Stimulated activated CD4-positive, alpha-beta T cell treated with anti-CD3 and anti-CD28 coated beads, TNF-alpha, amount 100 ng/mL, for 4 hours (primary cell): ENCODE measurements at places on chromosomes 12 and 14.

DNA sequence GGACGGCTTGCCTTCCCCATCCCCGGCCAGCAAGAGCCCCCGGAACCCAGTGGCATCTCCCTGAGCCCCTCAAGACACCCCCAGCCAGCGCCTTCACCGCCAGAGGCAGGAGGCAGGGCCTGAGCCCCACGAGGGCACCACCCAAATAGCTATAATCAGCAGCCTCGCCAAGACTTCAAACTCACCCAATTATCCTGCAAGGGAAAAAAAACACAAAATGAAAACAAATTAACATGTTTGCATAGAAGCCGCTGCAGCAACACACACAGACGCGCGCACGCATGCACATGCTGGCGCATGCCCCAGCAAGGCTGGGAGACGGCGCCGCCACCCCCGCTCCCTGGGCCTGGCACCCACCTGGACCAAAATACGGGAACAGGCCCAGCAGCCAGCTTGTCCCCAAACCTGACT is 15.8 kb downstream of the FAM222A start:
- no peak for DNase-seq

- DNase-seq = no peak
These were observed 792.0 kb downstream of the MED13L start for GRCh38 chr12:115485503-115485902.

DNA sequence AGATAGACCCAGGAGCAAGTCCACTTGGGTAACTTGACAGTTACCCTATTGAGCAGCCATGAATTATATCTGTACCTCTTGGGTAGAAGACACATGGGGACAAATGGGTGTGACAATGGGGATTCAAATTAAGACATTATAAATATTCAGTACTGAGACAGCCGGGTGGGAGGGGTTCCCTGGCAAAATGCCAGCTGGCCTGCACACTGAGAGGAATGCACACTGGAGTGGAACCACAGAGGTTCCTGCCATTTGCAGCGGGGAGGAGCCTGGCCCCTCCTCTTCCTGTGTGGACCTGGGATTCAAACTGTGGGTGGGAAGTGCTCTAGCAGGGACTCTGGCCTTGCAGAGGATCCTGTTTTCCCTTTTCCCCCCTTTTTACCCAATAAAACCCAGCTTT is 118.7 kb upstream of the CDKN3 start:
- no peak for DNase-seq

GRCh38 chr14:58501214-58501816 is 73.8 kb downstream of the KIAA0586 start:
- no peak for DNase-seq

- DNase-seq = no peak
These were observed 146.5 kb downstream of the SAMD4A start for GRCh38 chr14:54713379-54713778.

- peak; percentile 61 for DNase-seq
These were observed at the start of gene GALNT6 for GRCh38 chr12:51391283-51392123. Gene GALNT6 (minus strand): TSS chr12:51391406. CDS start chr12:51379781, 11,625 bp downstream.

GRCh38 chr12:28308891-28309290 is 118.6 kb downstream of the CCDC91 start:
- no peak for DNase-seq

DNA sequence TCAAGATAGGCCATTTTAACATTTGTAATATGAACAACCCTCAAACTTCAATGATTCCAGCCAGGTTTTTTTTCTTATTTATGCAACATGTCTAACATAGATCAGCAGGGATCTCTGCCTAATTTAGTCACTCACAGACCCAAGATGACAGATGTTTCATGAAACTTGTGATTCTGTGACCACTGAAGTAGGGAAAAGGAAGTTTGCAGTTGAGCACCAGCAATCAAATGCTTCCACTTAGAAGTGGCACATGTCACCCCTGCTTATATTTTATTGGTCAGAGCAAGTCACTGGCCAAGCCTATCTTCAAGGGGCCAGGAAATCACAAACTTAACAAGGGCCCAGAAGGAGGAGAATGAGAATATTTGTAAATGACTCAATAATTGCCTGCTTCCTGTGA is 150.6 kb downstream of the BCAT1 start:
- DNase-seq = no peak

- no peak for DNase-seq
These were observed 3.5 kb downstream of the KICS2 start for GRCh38 chr12:64218597-64218996.

DNA sequence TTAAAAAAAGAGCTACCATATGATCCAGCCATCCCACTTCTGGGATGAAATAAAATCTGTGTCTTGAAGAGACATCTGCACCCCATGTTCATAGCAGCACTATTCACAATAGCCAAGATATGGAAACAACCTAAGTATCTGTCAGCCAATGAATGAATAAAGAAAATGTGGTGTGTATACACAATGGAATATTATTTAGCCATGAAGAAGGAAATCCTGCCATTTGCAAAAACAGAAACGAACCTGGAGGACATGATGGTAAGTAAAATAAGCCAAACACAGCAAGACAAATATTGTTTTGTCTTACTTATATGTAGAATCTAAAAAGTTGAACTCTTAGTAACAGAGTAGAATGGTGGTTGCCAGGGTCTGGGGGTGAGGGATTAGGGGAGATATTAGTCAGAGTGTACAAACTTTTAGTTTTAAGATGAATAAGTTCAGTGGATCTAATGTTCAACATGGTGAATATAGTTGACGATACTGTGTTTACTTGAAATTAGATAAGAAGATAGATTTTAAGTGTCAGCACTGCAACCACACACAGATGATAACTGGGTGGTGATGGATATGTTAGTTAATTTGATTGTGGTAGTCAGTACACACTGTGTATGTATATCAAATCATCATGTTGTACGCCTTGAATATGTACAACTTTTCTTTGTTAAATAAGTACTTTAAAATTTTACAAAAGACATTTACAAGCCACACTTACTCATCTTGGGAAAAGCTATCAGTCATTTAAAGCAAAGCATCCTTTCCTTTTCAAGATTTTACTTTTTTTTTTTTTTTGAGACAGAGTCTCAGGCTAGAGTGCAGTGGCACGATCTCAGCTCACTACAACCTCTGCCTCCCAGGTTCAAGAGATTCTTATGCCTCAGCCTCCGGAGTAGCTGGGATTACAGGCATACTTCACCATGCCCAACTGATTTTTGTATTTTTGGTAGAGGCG is 89.9 kb downstream of the BICD1 start:
- no peak for DNase-seq

- no peak for DNase-seq
These were observed 78.4 kb upstream of the FUT8 start for GRCh38 chr14:65333943-65334687.

DNA sequence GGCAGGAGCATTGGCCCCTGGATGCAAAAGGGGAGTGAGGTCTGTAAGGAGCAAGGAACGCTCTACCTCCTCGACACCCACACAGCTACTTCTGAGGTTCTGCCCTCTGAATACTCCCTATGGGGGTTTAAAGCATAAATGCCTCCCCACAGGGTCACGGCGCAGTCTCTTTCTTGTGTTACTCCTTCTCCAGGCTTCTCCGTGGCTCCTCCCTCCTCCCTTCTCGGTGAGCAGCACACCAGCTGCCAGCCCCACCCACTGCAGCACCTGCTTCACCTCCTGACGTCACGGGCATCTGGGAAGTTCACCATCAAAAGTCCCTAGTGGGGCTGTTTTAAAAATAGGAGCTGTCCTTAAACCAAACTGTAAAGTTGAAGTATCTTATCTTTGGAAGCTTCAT is 67.3 kb downstream of the SPTB start:
- no peak for DNase-seq

DNA sequence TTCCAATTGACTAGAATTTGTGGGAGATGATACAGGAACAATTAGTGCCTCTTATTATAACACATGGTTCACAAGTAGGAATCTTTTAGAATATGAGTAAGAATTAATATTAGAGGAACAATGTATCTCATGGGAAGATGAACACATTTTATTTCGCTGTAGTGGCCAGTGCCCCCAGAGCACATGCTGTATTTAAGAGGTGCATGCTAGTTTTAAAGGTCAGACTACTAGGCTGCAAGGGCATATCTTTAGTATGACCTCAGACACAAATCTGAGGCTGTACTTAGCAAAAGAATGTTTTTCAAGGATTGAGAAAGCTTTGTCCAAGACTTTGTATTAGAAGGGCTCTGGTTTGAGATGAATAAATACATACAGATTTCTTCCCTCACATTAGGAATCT is 586.9 kb downstream of the CCER1 start:
- DNase-seq = no peak

- no peak for DNase-seq
These were observed 59.2 kb upstream of the TSPAN8 start for GRCh38 chr12:71216725-71217579.

DNA sequence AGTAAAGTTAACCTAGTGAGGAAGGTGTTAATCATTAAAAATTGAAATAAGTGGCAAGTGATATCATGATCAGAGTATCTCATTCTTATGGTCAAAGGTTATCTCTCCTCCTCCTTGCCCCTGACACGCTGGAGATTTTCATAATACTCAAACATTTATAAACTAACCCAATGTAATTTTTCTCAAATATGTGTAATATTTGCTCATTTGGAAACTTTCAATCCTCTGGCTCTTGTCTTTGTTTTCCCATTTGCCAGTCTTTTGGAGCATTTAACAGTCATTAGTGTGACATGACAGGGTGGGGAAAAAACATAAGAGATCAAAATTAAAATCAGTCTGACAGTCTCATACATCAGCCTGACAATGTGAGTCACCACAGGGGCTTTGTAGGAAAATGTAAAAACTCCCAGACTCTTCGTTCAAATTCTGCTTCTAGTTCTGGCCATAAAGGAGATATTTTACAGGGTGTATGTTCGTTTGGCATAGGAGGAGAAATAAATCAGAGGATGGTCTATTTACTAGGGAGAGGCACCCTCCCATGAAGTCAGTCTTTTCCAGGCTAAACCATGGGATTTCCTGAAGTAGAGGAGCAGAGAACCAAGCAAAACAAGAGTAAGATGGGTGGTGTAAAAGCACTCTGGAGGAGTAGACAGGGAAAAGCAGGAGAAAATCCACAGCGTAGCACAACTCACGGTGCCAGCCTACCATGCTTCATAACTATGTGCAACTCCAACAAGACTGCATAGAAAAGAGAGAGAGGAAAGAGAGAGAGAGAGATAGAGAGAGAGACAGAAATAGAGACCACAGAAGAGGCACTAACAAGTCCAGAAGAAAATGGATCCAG is 369.2 kb upstream of the PDE3A start:
- DNase-seq = no peak

DNA sequence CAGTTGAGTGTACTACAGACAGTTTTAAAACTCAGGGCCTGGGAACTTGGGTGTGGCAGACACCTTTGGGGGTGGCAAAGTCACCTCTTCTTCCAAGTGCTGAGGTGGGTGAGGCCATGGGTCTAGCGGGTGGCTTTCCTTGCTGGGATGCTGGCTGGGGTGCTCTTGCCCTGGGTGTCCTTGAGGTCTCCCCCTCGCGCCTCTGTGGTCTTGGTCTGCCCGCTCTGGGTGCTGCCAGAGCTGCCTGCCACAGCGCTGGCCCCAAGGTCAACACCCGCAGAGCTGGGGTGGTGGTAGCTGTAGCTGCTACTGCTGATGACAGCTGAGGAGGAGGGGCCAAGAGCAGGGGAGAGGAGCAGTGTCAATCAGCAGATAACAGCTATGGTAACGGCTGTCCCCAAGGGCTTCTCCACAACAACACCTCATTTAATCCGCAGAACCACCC is 6.8 kb downstream of the KRT74 start:
- no peak for DNase-seq

DNA sequence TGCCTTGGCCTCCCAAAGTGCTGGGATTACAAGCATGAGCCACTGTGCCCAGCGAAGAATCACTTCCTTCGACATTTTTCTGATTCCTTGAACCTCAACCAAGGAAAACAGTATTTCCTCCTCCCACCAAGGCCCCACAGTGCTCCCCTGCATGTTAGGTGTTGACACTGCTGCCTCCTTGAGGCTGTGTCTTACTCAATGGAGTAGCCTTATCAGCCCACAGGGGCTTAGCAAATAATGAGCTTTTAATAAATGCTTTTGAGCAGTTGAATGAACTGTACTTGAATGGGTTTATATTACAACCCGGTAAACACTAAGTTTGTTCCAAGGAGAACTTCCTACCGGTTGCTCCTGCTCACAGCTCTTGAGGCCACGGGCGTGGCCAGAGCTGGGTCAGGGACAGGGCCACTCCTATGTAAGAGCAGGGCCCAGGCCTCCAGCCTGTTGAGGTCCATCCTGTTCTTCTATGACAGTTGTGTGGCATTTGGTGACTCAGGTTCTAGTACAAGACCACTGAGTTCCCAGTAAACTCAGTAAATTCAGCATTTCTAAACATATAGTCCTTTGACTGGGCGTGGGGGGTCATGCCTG is 36.8 kb upstream of the TUBA1A start:
- DNase-seq = no peak

DNA sequence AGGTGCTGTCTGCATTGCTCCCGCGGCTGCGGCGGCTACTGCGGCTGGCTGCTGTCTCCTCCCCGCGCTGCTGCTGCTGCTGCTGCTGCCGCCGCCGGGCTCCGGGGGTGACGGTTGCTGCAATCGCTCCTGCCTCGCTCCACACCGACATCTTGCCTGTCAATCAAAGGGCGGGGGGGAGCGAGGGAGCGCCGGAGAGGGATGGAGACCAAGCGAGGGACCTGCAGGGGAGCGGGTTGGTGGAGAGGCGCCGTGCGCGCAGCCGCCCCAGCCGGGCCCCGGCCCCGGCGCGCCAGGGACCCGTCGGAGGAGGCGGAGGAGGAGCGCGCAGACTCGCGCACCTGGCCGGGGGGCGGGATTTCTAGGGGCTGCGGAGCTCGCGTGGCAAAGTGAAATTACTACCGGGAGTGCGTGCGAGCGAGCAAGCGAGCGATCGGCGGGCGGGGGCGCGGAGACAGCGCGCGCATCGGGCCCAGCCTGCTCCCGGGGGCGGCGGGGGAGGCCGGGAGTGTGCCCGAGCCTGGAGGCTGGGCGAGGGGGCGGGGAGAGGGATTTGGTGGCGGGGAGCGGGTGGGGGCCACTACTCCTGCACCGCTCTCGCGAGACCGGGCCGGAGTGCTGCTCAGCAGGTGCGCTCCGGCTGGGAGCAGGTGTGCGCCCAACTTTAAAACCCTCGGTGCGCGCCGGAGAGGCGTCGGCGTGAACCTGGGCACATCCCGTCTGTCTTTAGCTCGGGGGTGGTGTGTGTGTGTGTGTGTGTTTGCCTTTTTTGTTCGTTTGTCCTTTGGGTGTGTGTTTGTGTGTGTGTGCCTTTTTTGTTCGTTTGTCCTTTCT is at the start of gene KSR2:
Gene KSR2, minus strand, starts transcription at position 165 of the 834 bp plus-strand sequence. CDS start 735 bp downstream, outside the sequence.
- peak; percentile 32 for DNase-seq

DNA sequence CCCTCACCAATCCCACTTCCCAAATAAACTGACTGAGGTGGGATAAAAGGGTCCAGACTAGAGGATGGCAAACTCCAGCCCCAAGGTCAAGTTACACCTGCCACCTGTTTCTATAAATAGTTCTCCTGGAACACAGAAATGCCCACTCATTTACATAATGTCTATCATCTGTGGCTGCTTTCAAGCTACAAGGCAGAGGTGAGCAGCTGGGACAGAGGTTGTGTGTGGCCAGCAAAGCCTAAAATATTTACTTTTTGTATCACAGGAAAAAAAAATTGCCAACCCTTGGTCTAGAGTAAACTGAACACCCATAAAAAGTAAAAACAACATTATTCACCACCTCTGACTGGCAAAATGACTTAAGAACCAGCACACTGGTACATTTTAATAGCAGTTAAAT is 269.4 kb downstream of the RGS6 start:
- DNase-seq = no peak

- no peak for DNase-seq
These were observed 337.2 kb upstream of the NAV3 start for GRCh38 chr12:77493302-77494168.
